ENCODE measurements at places on chromosomes 1 and 21.

- DNase-seq, result no peak
Measured at GRCh38 chr1:40530735-40531380, 579 bp upstream of the ZNF684 start.

DNA sequence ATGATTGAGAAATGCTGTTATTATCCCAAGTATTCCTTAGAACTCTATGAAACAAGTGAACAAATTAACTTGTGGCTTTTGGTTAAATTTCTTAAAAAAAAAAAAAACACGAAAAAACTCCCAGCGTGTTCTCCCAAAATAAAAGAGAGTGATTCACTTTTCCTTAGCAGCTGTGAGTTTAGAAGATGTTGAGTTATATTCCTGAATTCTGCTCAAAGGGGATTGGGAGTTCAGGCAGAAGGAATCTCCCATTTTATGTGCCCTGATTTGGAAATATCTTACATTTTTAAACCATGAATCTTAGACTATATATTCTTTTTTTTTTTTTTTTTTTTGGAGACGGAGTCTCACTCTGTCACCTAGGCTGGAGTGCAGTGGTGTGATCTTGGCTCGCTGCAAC lies 34.3 kb downstream of the SMG7 start:
- no peak for DNase-seq

DNA sequence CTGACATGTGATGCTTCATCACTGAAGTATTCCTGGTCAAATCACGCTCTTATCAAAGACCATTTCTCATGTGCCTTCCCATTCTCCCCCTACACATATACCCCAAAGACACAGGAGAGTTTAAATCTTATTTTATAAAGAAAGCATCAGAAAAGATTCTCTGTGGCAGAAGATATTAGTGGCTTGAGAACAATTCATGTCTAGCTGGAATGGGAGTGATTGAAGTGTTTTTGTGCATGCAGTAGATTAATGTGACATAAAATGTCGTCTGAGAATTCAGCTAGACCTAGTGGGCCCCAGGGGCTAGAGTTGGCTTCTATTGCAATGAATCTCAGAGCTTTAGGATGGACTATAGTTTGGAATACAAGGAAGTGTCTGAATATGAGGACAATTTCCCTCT lies 163.9 kb downstream of the HUNK start:
- no peak for DNase-seq

GRCh38 chr1:28326984-28327383 lies 1.9 kb upstream of the MED18 start:
- no peak for DNase-seq

GRCh38 chr1:63784489-63785390 lies 10.9 kb downstream of the ROR1 start:
- no peak for DNase-seq

DNA sequence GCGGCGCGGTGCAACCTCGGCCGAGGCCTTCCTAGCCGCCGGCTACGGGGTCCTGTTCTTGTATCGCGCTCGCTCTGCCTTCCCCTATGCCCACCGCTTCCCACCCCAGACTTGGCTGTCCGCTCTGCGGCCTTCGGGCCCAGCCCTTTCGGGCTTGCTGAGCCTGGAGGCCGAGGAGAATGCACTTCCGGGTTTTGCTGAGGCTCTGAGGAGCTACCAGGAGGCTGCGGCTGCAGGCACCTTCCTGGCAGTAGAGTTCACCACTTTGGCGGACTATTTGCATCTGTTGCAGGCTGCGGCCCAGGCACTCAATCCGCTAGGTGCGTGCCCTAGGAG lies 379 bp downstream of the PPCS start:
- DNase-seq, result peak; percentile 68

DNA sequence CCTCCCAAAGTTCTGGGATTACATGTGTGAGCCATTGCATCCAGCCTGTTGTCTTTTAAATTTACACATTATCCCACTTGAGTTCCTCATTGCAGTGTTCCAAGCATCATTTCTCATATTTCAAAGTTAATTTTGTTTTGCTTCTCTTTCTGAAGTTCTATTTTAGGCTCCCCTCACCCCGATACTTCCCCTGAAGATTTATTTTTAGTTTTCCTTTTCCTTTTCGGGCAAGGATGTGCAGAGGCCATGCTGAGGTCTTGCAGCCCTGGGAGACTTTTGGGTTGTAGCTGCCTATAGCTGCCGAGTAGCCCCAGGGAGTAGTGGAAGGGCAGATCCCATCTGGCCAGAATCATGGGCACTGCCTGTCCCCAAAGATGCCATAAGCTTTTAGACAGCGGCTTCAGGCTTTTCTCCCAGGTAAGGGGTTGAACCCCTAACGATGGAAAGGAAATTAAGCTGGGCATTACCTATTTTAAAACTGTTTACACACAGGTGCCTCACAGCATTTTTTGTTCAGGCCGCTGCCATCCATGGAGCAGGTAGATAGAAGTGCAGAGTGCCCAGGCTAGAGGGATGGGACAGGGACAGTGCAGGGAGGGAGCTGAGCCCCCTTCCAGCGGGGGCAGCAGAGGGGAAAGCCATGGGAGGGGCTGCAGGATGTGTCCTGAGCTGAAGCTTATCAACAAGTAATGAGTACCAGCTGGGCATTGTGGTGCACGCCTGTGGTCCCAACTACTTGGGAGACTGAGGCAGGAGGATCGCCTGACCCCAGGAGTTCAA lies 15.9 kb downstream of the PSEN2 start:
- DNase-seq, result no peak

DNA sequence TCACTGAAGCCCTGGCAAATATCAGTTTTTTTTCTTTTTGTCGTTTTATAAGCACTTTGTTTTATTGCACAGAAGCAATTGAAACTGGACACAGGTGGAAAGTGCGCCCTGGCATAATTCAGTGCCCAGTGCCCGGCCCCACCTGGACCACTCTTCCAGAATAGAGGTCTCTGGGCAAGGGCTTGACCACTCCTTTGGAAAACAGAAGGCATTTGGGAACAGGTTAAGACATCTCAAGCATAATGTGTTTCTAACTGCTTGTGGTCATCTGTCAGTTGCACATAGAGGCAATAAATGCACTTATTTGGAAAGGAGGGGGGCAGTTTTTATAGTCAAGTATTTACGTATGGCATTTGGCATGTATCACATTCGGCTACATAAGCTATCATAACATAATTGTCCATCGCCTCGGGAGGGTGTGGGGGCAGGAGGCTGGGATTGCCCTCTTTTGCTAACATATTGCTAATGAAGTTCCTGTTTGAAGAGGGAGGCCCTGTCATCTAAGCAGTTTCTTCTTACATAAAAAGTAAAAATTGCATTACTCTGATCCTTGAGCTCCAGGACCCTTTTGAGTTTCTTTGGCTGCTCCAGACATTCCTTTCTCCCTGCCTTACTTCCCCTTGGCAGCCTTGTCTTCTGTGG lies 14.7 kb upstream of the CD2 start:
- DNase-seq, result no peak

All from umbilical cord (tissue), 2 donors.